Caki2 (cell line): ENCODE measurements at places on chromosomes 12 and 14. TPM values are rescaled to one million over a fixed set of nuclear protein-coding genes. Genes with fewer than 3 reads are reported as not detected.
A peak's percentile ranks its signal among the peaks of the same experiment; 100 is the strongest.

DNA sequence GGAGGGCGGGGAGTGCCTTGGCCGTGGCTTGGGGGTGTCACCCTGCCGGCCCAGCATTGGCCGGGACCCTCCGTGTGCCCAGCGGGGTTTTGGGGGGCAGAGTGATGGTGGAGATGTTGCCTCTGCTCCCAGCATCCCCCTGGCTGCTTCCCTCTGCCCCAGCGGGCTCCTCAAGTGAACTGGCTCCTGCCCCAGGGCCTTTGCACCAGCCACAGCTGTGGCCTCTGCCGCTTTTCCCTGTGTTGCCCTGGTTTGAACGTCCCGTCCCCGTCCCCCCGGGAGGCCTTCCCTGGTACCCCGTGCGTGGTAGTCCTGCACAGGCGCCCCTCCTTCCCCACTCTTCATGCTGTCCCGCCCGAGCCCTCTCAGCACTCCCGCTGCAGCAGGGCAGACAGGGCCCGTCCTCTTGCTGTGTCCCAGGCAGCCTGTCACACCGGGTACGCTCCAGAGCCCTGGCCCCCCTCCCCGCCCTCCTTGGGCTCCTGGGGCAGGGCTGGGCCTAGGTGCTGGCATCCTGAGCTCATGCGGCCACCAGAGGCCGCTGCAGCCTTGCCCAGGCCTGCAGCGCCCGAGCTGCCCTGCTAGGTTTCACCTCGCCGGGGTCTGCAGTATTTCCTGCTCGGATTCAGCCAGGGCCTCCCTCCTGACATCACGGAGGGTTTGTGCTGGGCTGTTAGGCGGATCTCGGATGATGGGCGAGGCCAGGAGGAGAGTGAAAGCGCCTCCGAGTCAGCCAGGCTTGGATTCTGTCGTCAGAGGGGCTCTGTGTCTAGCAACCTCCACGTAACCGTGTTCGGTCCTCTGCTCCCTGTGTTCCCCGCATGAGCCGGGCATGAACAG lies 9.5 kb downstream of the NOC4L start:
- peak; percentile 79 for DNase-seq

DNA sequence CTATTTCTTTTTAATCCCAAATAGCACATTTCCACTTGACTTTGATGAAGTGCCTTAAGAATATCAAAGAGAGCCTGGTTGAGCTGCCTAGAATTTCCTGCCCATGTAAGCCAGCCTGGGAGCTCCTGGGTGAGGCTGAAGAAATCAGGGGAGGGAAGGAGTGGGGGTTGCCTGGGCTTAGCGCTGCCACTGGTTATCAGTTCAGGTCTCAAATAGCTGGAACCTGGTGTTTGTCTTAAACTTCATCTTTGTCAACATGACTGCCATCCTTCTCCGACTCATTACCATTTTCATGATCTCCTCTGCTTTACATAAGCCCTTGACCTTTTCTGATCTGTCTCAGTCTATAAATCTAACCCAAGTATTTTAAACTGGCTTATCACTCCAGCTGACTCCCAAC lies 151.5 kb downstream of the TTC8 start:
- DNase-seq = no peak

- no peak for DNase-seq
These were observed 105.7 kb downstream of the GCH1 start for GRCh38 chr14:54796961-54797360.

DNA sequence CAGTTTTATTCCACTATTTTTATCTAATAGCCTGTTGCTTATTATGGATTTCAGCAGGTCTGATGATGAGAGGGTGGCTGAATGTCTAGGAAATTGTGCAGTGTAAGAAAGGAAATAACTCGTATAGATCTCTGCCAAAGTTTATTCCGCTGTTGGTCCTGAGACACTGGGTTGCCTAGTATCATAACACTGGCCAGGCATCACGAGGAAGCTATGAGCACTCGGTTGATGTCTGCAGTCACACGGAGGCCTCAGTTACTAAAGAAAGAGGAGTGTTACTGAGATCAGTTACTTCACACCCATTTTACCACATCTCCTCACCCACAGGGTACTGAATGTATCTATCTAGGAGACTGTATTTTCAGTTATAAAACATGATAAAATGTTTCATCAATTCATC lies 21.9 kb downstream of the BHLHE41 start:
- DNase-seq = no peak

The OTOGL gene
- total RNA-seq = not detected in 2 replicates

The AMN gene
- 0.41 and 1.5 TPM in 2 replicates for total RNA-seq
